Large intestine (tissue), 12 donors: ENCODE measurements at places on chromosomes 5 and 9. TPM values are rescaled to one million over a fixed set of nuclear protein-coding genes. Genes with fewer than 3 reads are reported as not detected.

CDKN2A gene
- 0.15 TPM for polyA plus RNA-seq

SPATA31A3 gene
- not detected for polyA plus RNA-seq

TLX3 gene
- polyA plus RNA-seq = not detected

TEX48 gene
- polyA plus RNA-seq = not detected

PCDHGA10 gene
- 2.1 TPM for polyA plus RNA-seq

FBN2 gene
- polyA plus RNA-seq = 21.8 TPM

NRARP gene
- polyA plus RNA-seq = 32.4 TPM

NUTM2F gene
- not detected for polyA plus RNA-seq

OR13C2 gene
- not detected for polyA plus RNA-seq

DIPK1B gene
- 13.3 TPM for polyA plus RNA-seq

DOCK8 gene
- 15.8 TPM for polyA plus RNA-seq

SLC45A2 gene
- 0.12 TPM for polyA plus RNA-seq

ZNF618 gene
- polyA plus RNA-seq = 8.1 TPM

MLANA gene
- polyA plus RNA-seq = 0.54 TPM

ANKH gene
- 85.6 TPM for polyA plus RNA-seq

CCDC152 gene
- 30.3 TPM for polyA plus RNA-seq

CATSPER3 gene
- 1.4 TPM for polyA plus RNA-seq

SOX30 gene
- polyA plus RNA-seq = 1.0 TPM

ORM2 gene
- not detected for polyA plus RNA-seq

IFNK gene
- polyA plus RNA-seq = 0.06 TPM

FOXD4L4 gene
- 0.03 TPM for polyA plus RNA-seq

HTR4 gene
- 4.7 TPM for polyA plus RNA-seq

NDFIP1 gene
- 71.6 TPM for polyA plus RNA-seq

LRRC14B gene
- polyA plus RNA-seq = 0.13 TPM

SOWAHA gene
- polyA plus RNA-seq = 54.3 TPM
